ENCODE measurements at places on chromosomes 4 and X.

GRCh38 chr4:7134737-7135388, 57.5 kb upstream of the SORCS2 start:
- peak; percentile 83 for DNase-seq

DNA sequence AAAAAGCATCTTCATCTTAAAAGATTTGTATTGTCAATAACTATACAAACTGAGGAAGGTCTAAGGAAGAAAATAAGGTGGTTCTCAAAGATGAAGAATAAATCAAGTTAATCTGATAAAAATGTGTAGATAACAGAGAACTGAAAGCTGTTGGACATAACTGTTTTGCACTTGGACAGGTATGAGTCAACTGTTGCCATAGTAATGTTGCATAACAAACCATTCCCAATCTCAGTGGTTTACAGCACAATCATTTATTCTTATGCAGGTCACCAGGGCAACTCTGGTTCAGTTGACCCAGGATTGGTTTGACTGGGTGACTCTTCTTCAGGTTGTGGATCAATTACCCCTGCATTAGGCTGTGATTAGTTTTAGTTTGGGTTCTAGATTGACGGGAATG, 2197.7 kb downstream of the ARAP2 start:
- no peak for DNase-seq

GRCh38 chrX:46788902-46789301, 30.0 kb upstream of the SLC9A7 start:
- DNase-seq = no peak

- DNase-seq = no peak
Observed at GRCh38 chr4:168900080-168900479, 110.0 kb downstream of the CBR4 start.

DNA sequence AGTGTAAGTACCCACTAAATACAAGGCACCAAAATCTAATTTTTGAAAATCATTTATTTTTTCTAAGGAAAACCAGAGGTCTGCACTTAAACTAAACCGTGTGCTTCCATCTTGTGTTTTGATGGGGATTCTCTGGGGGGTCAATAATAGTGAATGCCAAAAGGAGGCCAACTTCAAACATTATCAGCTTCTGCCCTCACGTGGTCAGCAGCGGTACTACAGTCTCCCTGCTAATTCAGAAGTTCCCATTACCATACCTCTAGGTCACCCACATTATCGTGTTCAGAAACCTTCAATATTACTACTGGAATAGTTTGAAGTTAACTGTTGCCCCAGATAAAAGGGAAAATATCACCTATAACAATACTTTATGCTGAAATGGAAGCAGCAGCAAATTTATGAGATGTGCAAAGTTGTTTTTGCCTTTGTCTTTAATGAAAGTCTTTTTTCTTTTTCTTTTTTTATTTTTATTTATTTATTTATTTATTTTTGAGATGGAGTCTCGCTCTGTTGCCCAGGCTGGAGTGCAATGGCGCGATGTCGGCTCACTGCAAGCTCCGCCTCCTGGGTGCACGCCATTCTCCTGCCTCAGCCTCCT, 17.3 kb downstream of the CTPS2 start:
- DNase-seq = no peak

GRCh38 chr4:152970102-152970820, 34.1 kb downstream of the FHDC1 start:
- no peak for DNase-seq

DNA sequence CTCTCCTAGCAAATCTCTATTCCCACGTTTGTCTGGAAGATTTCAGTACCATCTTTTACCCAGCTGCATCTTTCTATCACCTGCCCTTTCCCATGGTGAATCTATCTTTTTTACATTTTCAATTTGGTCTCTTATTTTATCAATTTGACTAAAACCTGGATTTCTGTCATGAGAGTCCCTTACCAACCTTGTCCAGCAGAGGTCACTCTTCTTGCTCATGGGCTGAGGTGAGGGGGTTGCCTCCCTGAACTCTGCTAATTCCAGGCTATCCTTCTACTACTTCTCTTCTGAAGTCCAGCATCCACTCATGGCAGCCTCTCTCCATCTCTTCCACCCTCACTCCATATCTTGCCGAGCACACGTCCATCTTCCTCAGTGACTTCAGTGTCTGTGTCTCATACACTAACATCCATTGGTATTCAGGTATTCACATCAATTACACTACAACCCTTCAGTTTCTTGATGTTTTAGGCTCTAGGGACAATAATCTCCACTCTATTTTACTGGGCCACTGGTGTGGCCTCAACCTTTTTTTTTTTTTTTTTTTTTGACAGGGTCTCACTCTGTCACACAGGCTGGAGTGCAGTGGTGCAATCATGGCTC, 17.8 kb upstream of the ZNF827 start:
- no peak for DNase-seq

GRCh38 chrX:24131476-24131875, 18.1 kb upstream of the ZFX start:
- no peak for DNase-seq

DNA sequence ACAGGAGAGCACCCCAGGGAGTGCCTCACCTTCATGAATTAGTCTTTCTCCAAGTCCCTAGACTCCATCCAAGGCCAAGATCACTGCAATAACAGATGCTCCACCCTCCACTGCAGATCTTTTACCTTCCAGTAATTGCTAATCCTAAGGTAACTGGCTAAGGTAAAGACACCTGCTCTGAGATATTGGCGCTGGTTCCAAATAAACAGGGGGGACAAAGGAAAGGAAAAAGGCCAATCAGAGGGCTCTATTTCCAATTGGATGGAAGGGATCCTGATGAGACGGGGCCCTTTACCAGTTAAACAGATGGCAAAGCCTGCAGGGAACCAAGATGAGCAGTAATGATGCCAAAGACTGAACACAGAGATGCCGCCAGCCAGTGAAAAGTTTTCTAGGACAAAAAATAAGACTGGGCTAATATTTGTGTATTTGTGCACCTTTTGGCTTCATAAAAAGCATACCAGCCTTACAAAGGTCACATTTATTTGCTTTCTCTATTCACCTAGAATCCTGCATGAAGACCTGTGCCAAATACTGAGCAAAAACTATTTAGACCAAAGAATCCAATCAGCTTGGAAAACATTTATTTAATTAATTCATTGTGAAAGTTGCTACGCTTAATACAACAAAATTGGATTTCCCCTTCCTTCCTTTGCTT, 148.5 kb downstream of the PPP3CA start:
- no peak for DNase-seq

GRCh38 chr4:57446266-57446665, 336.1 kb upstream of the IGFBP7 start:
- DNase-seq = no peak

DNA sequence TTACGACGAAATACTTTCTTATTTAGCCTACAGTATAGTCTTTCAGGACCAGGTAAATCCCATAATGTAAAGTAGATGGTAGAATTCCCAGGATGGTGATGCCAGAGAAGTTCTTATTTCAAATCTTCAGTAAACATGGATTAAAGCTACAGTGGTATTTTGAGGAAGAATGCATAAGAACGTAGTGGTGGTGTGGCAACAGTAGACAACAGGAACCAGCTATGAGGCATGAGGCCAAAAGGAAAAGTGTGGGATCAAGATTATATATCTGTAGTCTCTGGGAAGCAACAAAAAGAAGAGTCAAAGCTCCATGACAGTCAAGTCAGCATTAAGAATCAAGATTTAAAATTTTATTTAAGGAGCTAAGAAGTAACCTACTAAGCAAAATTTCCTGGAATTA, 60.2 kb downstream of the METTL14 start:
- DNase-seq = no peak

GRCh38 chr4:7383266-7383665, 51.5 kb downstream of the PSAPL1 start:
- no peak for DNase-seq

DNA sequence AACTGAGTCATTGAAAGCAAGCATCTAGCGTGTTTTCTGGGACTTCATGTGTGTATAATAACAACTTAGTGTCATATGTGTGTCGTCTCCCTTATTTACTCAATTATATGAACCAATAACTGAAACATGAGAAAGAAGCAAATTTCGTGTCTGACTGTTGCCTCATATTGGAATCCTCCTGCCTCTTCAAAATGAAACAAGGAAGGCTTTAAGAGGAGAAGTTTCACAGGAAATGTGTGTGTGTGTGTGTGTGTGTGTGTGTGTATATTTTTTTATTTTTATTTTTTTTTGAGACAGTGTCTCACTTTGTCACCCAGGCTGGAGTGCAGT, 145.8 kb upstream of the SFRP2 start:
- no peak for DNase-seq

GRCh38 chr4:3605491-3605890, 73.3 kb upstream of the LRPAP1 start:
- DNase-seq = no peak

DNA sequence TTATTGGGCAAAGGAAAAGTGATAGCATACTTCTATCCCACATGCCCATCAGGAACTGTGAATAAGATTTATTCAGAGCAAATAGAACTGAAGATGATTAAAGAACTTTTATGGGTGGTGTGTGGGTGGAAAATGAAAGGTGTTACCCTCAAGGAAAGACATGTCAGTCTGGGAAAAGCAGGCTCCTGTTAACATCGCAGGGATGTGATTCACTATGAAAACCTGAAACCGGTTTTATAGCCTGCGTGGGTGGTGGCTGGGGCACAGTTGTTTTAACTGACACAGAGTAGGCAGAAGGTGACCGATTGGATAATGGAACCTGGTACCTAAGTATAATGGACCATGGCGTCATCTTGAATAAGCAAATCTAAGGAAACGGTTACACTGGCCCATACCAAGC, 61.3 kb upstream of the CASK start:
- no peak for DNase-seq

DNA sequence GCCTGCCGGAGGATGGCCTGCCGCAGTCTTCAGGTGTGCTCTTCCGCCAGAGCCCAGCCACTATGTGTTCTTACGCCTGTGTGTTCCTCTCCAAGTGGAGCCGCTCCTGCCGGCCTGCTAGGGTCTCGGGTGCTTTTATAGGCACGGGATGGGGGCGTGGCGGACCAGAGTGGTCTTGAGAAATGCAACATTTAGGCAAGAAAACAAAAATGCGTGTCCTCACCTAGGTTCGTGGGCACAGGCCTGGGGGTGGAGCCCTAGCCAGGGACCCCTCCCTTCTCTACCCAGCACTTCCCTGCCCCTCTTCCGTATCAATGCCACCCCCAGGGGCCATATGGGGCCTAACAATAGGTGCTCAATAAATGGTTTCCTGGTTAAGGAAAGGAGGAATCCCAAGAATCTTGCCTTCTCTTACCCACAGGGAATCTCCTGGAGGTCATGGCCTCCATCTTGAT, 34.4 kb upstream of the LRBA start:
- DNase-seq = no peak

Measured in smooth muscle cell of the brain vasculature (primary cell).